ENCODE measurements at places on chromosomes 3 and 15.

DNA sequence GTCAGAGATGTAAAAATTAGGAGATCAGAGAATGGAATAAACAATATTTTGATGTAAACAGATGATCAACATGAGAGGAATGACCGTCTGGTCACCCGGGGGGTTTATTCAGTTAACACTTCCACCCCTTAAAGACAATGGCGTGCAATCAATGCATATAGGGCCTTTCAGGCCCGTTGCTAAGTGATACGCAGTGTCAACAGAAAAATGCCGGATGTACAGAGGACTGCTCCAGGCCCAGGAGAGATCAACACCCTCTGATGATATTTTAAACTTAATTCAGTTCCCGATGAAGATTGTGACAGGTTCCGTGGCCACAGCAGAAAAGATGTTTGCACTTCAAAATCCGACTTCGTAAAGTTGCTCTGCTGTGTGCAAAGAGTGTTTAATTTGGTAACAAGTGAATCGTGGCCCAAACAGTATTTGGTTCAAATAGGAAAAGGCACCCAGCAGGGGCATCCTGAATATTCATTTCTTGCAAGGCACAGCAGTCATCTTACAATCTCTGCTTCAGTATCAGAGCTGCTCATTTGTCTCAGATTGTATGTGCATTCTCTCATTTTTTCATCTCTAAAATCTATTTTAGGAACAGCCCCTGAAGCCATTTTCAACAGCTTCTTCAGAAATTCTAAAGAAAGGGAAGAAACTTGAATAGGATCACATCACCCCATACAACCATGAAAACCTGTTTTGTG is 72.6 kb downstream of the FOXB1 start:
- no peak for DNase-seq

DNA sequence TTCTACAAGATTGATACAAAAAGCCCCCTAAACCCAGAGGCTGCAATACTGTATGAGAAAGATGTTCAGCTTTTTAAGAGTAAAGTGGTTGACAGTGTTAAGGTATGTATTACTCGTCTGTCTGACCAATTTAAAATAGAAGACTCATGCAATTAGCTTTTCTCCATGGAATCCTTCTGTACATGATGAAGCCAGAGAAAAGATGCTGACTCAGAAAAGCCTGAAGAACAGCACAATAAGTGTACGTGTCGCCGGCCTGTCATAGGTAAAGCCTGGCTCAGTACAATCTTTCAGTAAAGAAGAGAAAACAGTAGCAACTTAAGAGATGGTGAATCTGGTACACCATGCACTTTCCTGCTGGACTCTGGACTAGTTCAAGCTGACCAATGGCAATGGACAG is 16.4 kb downstream of the NEK4 start:
- DNase-seq: no peak

DNA sequence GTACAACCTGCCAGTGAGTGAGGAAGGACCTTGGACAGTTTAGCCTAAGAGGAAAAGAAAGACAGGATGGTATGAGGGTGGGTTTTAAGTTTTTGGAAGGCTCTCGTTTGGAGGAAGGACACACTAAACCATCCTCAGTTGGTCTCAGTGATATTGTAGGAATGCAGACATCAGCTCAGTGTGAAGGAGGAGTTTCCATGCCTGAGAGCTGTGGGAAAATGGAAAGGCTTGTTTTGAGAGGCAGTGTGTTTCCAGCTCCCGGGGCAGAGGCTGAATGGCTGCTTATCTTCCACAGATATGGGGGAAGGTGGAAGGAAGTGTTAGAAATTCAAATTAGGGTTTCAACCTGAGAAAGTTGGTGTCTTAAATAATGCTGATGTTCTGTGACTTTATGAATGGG is 89.6 kb upstream of the MYZAP start:
- no peak for DNase-seq

GRCh38 chr15:40409366-40409765 is 3.8 kb downstream of the IVD start:
- DNase-seq: no peak

DNA sequence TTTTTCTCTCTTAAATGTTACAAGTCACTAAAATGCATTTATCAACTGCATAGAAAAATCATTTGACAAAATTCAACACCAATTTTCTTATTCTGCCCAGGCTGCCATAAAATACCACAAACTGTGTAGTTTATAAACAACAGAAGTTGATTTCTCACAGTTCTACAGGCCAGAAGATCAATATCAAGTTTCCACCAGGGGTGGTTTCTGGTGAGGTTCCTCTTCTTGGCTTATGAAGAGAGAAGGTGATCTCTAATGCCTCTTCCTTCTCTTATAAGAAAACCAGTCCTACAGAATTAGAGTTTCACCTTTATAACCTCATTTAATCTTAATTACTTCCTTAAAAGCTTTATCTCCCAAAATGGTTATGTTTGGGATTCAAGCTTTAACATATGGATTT is 10.9 kb upstream of the CD200R1L start:
- DNase-seq: no peak
